ENCODE measurements at places on chromosomes 5 and 9.

- no peak for DNase-seq
Observed at GRCh38 chr9:121888438-121888775, 204.7 kb downstream of the TTLL11 start.

GRCh38 chr5:164832516-164832915, 1327.1 kb downstream of the MAT2B start:
- DNase-seq: no peak

- DNase-seq: no peak
Observed at GRCh38 chr5:133687212-133688061, 75.1 kb upstream of the FSTL4 start.

DNA sequence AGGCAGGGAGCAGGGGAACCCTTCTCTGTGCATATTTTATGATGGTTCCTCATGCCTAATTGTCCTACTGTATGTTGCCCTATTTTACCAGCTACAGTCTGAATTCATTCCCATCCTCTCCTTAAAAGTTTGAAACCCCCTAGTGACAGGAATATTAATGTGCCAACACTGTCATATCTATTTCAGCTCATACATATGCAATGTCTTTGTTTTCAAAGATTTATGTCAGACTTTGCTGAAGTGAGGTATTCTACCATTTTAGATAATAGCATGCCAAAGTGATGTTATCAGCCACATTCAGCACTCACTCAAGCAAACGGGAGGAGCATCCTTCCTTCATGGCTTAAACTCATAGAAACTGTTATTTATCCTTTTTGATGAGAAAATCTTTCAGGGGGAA, 696.5 kb downstream of the NR2F1-AS1 start:
- DNase-seq: no peak

GRCh38 chr9:91908746-91909145, 41.3 kb downstream of the ROR2 start:
- no peak for DNase-seq

DNA sequence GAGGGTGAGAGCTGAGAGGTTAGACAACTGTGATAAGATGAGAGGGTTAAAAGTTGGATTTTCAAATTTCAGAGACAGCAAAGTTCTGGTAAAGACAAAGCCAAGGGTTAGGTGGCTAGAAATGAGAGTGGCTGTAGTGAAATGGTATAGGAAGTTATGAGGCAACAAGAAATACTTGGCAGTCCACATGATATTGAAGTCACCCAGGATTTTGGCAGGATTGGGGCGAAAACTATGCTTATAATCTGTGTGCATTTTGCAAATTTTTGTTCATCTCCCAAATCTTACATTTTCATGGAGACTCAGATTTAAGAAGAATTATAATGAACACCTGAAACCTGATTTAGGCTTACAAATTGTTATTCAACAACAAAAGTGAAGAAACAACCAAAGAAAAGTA, 35.6 kb downstream of the C9 start:
- no peak for DNase-seq

- no peak for DNase-seq
Observed at GRCh38 chr5:73273379-73274050, 100.5 kb downstream of the TMEM174 start.

- DNase-seq: no peak
Observed at GRCh38 chr5:128197896-128198522, 114.4 kb downstream of the SLC12A2 start.

- DNase-seq: no peak
Observed at GRCh38 chr5:106780355-106780754, 890.4 kb downstream of the EFNA5 start.

Measured in breast epithelium (tissue), 4 donors.